Gastroesophageal sphincter (tissue), 4 donors: ENCODE measurements at places on chromosomes 6 and 20.

DNA sequence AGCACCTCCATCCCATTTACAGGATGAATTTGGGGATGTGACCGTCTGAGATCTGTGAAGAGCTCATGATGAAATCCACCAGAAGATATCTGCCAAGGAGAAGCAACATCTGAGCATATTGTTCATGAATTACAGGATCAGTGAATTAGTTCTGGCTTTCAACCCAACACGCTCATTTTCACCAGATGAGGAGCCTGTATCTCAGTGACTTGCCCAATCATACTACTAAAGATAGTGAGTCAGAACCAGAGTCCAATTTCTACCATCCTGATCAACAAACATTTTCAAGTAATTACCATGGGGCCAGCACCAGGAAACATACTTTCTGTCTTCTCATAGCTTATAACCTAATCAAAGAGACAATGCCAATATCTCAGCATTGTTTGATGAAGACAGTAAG is 116.6 kb downstream of the ZDHHC14 start:
- no peak for ATAC-seq

DNA sequence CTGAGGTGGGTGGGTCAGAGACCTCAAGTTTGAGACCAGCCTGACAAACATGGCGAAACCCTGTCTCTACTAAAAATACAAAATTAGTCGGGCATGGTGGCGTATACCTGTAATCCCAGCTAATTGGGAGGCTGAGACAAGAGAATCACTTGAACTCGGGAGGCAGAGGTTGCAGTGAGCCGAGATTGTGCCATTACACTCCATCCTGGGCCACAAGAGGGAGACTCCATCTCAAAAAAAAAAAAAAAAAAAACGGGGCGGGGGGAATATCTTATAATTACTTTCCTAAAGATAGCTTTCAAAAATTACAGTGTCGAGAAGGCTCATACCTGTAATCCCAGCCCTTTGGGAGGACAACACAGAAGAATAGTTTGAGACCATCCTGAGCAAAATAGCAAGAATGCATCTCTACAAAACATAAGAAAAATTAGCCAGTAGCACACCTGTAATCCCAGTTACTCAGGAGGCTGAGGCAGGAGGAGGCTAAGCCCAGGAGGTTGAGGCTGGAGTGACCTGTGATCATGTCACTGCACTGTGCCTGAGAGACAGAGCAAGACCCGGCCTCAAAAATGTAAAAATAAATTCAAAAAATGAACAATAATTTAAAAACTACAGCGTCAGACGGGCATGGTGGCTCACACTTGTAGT is 25.8 kb downstream of the CBFA2T2 start:
- ATAC-seq: no peak

DNA sequence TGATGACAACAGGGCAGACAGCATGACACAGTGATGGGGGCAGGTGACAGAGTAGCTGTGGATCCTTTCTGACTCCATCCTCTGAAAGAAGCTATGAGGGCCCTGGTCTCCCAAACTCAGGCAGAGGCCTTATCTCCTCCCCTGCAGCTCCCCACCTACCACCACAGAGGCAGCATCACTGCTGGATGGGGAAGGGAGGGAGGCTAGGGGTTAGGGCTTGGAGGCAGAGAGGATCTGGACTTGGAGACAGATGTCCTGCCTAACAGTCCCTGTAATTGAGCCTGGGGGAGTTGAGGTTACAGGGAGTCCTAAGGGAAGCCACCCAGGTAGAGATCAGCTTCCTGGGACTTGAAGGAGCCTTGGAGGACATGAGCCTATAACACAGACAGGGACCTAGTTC is 37.9 kb downstream of the FAM110A start:
- no peak for ATAC-seq

DNA sequence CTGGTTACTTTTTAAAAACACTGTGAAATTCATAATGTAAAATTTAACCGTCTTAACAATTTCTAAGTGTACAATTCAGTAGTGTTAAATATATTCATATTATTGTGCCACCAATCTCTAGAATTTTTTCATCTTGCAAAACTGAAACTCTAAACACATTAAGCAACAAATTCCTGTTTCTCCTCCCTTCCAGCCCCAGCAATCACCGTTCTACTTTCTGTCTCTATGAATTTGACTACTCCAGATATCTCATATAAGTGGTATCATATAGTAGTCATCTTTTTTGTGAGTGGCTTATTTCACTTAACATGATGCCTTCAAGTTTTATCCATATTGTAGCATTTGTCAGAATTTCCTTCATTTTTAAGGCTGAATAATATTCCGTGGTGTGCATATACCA is 44.7 kb downstream of the RSPH3 start:
- no peak for ATAC-seq

DNA sequence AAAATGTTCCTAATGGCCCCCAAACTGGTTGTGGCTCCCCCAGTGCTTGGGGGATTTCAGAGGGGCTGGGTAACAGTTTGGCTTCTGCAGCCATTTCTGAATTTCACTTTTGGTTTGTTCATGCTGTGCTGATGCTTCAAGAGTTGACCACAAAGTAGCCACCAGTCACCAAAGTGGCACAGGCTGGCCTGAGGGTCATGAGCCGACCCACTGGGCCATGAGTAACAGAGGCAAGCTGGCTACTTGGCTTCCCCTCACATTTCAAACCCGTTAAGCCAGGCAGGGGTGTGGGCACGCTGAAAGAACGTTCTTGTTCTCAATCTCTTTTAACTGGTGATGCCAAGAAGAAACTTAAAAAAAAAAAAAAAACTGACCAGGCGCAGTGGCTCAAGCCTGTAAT is 15.1 kb upstream of the NXT1 start:
- no peak for ATAC-seq

DNA sequence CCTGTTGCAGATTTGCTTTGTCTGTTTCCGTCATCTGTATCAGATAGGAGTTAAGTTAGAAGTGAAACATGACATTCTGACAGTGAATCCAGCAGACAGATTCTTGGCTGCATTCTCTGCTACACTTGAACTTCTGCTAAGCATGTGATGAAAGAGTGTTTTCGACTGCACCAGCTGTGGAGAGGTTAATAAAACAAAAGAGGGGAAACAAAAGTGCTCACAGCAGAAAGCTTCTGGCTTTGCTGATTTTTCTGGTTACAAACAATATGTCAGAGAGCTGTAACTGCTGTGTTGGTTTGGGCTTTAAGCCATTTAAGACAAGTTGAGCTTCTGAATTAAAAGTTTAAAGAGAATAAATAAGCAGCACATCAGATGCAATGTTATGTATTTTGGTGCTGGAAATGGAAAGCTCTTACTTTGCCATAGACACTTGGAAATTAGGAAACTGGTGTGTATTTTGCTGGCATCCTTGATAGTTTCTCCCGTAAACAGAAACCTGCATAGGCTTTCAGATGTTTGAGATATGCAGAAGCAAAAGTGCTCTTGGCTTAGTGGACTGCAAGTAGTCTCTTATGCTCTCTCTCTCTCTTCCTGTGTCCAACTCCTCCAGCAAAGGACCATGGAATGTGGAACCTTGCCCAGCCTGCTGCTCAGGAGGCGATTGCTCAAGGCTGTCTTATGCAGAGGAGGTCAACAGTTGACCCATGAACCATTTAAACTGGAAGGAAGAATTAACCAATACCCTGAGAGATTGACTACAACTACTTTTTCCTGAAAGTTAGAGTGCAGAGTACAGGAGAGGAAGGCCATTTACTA is 104.9 kb downstream of the RPS12 start:
- ATAC-seq: peak; percentile 93

DNA sequence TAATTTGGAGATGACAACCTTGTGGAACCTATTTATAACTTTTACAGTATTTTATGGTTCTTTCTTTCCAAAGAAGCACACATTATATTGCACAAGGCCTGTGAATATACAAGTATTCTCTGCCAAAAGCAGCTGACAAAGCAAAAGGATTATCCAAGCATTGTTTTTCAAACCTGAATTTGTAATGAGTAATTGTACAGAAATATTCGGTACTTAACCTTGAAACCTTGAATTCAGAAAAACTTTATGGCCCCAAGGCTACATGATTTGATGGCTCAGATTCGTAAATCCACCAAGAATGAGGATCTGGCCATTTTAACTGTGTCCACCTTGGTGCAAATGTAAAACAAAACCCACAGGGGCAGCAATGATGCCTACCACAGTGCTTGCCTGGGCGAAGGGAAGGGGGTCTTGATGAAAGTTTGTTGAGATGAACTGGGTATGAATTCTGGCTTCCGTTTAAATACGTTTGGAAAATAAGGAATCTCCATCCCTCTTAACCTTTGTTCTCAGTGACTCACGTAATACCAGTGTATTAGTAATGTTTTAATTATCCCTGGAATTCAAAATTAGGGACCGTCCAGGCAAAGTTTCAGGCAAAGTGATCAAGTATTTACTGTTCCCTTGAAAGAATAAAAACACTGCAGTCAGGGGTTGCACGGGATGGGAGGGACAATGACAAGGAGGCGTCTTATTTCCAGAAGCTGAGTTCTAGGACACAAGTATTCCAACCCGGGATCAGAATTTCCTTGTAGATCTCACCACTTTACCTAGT is 2.7 kb upstream of the RBM24 start:
- peak; percentile 24 for ATAC-seq

GRCh38 chr20:51271931-51272330 is 249.0 kb upstream of the KCNG1 start:
- no peak for ATAC-seq

GRCh38 chr6:157126183-157127098 is 196.9 kb downstream of the TMEM242 start:
- ATAC-seq: no peak

GRCh38 chr6:33667072-33667471 is 44.4 kb downstream of the UQCC2 start:
- no peak for ATAC-seq

DNA sequence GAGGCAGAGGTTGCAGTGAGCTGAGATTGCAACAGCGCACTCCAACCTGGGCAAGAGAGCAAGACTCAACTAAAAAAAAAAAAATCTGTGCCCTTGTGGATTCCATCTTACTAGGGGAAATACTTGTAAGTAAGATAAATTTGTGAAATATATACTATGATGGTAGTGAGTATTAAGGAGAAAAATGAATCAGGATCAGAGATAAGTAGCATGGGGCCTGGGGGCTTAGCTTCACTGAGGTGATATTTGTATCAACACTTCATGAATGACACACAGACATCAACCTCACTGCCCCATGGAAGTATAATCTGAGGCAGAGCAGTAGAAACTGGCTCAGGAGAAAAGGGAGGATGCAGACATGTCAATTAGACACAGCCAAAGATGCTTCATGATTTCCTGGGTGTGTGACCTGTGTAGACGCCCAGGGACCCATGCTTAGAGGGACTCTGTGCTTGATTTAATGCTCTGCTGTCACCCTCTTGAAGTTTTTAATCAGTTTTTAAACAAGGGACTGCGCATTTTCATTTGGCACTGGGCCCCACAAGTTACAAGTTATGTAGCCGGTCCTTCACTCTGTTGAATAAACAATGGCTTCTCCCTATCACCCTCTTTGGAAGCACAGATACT is 41.9 kb downstream of the PCNA start:
- ATAC-seq: no peak

GRCh38 chr20:4109307-4109940 is 94.1 kb upstream of the RNF24 start:
- no peak for ATAC-seq

GRCh38 chr20:57159945-57160610 is 106.4 kb downstream of the BMP7 start:
- ATAC-seq: no peak

DNA sequence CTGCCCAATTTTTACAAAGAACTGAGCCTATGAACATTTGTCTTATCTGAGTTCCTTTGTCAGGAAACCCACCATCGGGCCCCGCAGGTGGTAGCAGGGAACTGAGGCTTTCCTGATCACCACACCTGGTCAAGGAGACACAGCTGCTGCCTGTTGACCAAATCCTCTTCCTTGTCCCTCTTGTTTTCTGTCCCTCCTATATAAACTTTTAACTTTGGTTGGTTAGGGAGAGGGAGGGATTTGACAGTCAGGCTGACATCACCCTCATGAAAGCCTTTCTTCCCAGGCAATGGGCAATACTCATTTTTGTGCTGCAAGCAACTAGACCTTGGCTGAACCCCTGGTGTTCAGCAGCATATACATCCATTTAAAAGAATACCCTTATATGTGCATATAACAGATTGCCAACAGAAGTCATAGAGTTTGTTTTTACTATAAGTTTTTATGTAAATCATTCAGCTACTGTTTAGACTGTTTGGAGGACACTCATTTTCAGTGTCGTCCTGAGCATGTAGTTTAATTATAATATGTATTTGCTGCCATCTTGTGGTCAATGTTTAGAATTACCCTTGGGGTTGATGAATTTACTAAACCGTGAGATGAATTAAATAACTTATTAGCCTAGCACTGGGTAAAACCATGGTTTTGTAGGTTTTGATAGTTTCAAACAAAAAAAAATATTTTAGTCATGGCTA is 17.0 kb downstream of the CRISP1 start:
- peak; percentile 51 for ATAC-seq

DNA sequence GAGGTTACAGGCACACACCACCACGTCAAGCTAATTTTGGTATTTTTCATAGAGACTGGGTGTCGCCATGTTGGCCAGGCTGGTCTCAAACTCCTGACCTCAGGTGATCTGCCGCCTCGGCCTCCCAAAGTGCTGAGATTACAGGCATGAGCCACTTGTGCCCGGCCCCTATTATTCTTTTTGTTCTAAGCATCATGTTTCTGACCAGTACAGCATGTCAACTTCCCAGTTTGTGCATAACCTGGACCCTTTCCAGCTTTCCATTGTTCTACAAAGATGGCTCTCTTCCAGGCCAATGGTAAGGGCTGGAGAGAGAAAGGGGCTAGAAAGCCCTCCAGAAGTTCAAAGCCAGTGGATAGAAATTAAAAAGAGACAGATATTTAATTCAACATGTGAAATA is 91.3 kb upstream of the TNFAIP3 start:
- ATAC-seq: no peak

DNA sequence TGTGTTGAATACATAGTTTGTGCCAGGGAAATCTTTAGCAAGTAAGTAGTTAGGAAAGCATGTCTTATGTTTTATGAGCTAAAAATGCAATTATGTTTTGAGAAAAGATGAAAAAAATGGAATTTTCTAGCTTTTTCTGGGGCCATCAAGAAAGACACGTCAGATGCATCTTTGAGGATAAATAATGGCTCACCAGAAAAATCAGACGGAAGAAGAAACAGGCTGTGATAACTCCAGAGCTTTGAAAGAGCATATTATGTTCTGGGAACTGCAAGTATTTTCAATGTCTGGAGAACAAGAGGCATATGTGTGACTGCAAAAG is 173.7 kb downstream of the CLVS2 start:
- no peak for ATAC-seq

DNA sequence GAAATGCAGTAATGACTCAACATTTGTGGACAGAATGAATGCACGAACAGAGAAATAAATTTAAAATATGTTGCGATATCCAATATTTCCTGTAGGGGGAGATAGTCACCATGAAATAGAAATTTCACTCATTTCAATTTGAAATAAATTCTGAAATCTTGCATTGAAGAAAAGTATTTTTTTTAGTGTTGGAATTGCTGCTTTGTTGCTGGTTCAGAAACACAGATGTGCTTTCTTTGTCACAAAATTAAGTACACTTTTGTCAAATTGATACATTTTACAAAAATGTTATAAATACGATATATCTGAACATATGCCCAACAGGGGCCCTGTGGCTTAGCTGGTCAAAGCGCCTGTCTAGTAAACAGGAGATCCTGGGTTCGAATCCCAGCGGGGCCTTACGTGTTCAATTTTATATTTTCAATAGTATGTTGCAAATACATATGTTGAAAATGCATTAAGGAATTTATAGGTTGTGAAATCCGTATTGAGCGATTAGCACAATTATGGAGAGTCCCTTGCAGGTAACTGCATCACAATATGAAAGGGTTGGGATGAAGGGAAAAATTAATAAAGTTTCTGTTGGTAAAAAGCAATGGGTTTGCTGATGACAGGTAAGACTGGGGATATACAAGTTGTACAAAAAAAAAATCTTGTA is 85.4 kb upstream of the PRSS16 start:
- ATAC-seq: no peak

GRCh38 chr20:33005132-33005566 is 916 bp upstream of the SUN5 start:
- no peak for ATAC-seq
